ENCODE measurements at places on chromosomes 6 and 20.

- DNase-seq = no peak
These were observed 28.2 kb upstream of the TAF8 start for GRCh38 chr6:42021847-42022754.

DNA sequence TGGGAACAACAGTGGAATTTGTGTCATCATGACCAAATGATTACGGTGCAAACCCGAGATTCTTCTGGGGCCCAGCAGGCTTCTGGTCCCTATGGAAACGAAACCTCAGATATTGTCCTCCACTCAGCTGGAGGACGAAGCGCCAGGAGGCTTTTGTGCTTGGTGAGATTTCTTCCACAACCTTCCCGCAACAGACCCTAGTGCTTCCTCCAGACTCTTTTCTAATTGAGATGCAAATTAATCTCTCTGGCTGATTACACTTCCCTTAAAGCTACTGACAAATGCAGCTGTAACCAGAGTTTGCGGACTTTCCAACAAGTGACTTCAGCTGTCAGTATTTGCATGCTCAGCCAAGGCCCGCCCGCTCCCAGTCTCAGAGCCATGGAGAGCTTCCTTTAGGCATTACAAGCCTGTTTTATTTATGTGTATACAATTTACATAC, 96.0 kb downstream of the INSM1 start:
- DNase-seq = no peak

- DNase-seq = no peak
These were observed 570 bp upstream of the FANCE start for GRCh38 chr6:35451354-35452182.

DNA sequence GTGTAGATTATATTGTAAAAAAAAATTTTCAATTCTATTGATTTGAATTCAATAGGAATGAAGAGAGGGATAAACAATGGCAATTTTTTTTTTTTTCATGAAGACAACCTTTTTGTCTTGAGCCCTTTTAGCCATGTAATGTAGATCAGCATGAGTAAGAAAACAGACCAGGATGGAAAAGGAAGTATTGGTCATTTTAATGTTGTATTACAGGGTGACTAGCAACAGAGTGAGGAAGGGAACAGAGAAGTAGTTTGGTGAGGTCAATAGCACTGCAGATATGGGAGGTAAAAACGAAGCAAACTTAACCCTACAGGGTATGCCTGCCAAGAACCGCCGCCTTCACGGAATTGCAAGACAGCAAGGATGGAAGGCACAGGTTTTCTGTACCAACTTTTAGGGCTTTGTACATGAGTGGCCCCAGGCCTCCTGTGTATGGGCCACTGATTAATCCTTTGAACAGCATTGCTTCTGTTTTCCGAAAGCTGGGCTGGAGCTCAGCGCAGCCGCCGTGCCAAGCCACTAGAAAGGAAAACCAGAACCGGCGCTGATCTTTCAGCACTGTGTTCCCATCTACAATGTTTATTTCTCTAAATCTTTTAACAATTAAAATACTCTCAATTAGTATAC, 383.7 kb downstream of the CENPW start:
- DNase-seq = no peak

DNA sequence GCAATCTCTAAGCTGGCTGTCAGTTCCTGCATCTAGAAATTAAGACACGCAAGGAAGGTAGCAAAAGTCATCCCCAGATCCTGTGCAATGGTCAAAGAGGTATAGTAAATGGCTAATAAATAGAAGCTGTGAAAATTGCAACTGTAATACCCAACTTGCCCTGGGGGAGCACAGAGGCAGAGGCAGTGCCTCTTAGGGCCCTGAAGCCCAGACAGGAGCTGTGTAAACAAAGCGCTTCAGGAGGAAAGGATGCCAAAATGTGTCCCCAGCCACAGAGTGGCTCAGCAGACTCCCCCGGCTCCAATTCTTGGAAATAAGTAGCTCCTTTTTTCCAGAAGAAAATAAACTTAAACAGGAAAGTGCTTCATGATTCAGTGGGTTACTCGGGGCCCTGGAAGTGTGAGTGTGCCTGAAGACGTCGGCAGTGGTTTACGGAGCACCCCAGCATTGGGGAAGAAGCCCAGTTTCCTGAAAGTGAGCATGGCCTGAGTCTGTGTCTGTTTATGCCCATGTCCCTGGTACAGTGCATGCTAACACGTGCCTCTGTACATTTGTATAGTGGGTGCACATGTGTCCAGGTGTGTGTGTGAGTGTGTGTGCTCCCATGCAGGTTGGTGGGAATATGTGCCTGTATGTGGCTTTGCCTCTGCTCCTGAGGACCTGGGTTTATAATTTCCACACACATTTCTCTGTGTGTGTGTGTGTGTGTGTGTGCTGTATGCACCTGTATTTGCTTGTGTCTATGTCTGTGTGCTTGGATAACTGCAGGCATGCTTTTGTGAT, 246.7 kb downstream of the MAFB start:
- DNase-seq = no peak

DNA sequence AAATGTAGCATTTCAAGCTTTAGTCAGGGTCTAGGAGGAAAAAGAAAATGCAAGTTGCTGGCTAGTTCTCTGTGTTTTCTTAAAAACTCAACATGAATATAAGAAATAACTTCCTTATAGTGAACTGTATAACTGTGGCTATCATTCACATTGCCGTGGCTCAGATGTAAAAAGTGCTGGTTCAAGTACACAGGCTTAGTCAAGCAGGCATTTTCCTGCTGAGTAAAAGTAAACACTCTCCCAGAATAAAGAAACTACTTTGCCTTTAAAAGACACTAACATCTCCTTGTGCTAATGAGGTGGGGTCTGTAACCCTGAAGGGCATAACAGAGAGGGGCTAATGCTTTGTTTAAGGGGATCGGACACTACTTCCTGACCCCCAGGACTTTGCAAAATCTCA, 3.3 kb downstream of the ATP5F1E start:
- DNase-seq = no peak

Data from NCI-H1694 (cell line).